ENCODE measurements at places on chromosomes 5 and 9.
A peak's percentile ranks its signal among the peaks of the same experiment; 100 is the strongest.

DNA sequence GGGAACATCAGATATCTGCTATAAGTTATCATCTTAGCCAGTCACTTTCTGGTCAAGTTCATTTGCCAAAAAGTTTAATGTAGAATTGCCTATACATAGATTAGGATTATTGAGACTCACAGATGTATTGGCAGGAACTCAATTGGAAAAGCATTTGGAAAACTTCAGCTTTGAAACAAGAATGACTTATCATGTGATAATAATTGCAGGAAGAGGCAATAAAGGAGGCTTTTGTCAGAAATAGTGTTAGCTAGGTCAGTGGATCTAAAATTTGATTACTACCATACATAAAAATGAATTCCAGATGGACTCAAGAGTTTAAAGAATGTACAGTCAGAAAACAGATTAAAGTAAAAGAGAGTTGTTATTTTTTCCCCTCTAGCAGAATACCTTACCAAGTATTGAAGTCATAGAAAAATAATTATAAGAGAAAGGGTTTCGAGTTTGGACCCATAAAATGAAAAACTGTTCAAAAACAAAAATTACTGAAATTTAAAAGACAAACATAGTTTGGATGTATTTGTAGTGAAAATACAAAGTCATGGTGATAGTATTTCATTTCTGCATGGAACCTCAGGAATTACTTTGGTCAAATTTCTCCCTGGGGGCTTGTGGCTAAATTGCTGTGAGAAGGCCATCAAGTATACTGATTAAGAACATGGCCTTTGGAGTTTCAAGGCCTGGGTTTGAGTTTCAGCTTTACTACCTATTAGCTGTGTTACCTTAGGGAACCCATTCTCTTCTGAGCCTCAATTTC lies 159.9 kb downstream of the TMEM38B start:
- DNase-seq, result no peak

GRCh38 chr5:6755519-6755918 lies 42.3 kb downstream of the TENT4A start:
- no peak for DNase-seq

GRCh38 chr9:100890321-100890720 lies 138.2 kb upstream of the PLPPR1 start:
- peak; percentile 48 for DNase-seq

DNA sequence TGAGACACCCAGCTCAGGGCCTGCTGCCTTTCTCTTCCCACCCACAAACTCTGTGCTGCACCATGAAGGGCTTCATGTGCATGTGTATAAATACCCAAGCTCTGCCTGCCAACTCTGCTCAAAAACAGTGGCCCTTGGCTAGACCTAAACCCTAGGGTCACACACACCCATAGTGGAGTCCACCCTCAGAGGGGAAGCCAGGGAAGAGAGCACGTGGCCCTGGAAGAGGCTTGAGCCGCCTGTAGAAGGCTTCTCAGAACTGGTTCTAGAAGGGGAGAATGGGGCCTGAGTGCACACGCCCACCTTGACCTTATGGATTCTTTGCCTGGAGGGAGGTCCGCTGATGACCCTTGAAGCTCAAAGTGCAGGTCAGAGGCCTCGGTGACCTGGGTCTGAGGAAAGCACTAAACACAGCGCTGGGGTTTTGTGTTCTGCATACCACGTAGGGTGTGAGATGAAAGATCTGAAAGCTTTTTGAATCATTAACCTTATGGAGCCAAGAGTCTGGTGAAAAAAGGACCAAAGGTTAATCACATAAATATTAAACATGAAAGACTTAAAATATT lies 60.6 kb downstream of the CYFIP2 start:
- no peak for DNase-seq

DNA sequence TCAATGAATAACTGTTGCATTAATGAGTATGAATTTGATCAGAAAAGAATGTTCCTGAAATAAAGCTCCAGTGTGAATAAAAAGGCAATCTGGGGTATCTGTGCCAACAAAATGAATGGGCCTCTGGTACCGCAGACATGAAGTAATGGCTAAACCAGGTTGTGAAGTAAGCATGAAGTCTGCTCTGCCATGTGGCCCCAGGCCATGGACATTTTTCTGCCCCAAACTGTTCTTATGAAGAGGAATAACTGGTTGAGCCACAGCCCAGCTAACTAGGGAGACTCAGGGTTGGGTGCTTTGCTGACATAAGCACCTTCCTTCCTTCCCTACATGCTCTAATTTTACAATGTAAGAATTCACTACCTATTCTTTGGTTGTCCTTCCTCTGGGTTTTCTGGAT lies 147.4 kb upstream of the LRRTM2 start:
- DNase-seq, result no peak

GRCh38 chr5:97575322-97575721 lies 392.3 kb upstream of the RIOK2 start:
- no peak for DNase-seq

GRCh38 chr9:100669968-100670367 lies 92.1 kb downstream of the CAVIN4 start:
- no peak for DNase-seq
